ENCODE measurements at places on chromosomes 3 and 15.

DNA sequence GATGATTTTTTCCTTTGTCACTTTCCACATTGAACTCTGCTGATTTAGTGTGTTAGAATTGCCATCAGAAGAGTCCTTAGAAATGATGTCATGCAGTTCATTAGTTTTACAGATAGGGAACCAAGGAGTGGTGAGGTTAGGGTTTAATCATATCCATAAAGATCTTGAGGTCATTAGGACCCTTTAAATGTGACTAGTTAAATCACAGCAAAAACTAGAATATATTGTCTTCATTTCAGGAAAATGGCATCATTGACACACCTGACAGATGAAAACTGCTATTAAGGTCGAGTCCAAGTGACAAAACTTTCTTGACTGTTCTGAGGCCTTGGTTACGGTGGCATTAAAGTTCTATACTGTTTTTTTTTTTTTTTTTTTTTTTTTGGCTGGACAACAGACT lies 50.5 kb downstream of the MBNL1 start:
- no peak for DNase-seq

DNA sequence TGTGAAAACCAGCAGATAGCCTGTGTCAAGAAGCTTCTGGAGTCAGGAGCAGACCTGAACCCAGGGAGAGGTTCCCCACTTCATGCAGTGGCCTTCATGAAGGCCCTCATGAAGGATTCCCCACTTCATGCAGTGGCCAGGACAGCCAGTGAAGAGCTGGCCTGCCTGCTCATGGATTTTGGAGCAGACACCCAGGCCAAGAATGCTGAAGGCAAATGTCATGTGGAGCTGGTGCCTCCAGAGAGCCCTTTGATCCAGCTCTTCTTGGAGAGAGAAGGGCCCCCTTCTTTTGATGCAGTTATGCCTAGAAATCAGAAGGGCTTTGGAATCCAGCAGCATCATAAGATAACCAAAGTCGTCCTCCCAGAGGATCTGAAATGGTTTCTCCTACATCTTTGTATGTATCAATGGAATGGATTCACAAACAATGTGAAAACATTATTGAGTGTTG lies 103.9 kb upstream of the CHD2 start:
- DNase-seq: no peak

GRCh38 chr3:66242788-66243464 lies 22.1 kb downstream of the SLC25A26 start:
- no peak for DNase-seq

DNA sequence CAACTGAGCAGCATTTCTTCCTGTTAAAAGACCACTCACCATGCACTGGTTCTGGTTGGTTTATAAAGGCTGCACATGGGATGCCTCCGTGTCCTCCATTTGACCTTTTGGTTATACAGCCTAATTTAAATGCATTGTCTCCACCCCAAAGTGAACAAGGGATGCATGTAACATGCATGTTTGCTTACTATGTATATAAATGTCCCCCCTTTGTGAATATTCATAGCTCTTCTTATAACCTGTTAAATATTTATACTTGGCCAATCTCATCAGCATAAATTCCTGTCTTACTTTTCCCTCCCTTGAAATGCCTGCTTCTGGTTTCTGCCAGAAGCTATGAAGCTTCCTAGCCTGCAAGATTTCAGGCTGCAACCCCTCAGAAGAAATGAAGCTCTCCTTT lies 27.4 kb downstream of the TARS3 start:
- DNase-seq: no peak

- DNase-seq: no peak
These were observed 1.2 kb downstream of the MYD88 start for GRCh38 chr3:38139652-38140051.

DNA sequence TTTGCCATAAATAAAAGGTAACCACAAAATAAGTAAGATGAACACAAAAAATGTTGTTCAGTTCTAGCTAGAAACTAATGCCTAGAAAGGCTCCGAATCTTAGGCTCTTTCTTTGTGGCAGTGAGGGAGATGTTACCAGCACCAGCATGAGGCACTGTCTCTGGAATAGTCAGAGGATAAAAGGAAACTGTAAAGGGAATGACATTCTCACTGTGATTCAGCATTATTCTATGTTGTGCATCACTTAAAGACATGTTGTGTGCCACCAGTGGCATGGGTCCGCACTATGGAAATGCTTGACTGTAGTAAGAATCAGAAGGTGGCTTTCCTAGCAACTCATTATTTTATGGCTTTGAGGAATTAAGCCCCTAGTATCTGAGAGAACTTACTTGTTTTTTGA lies 70.8 kb downstream of the SEC22A start:
- no peak for DNase-seq

GRCh38 chr3:172550347-172550943 lies 27.2 kb upstream of the TNFSF10 start:
- peak; percentile 42 for DNase-seq

DNA sequence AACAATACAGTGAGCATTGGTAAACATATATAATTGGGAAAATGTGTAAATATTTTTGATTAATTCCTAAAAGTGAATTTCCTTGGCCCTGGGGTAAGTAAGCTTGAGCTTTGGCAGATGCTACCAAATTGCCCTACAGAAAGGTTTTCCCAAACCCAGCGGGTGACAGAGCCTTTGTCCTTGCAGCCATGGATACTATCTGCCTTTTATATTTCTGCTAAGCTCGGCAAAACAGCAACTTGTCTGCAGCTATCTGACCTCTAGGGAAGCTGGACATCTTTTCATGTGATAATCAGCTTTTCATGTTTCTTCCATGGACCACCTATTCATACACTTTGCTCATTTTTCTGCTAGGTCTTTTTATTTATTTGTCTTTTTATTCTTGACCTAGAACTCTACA lies 64.7 kb upstream of the SEC22A start:
- DNase-seq: no peak

DNA sequence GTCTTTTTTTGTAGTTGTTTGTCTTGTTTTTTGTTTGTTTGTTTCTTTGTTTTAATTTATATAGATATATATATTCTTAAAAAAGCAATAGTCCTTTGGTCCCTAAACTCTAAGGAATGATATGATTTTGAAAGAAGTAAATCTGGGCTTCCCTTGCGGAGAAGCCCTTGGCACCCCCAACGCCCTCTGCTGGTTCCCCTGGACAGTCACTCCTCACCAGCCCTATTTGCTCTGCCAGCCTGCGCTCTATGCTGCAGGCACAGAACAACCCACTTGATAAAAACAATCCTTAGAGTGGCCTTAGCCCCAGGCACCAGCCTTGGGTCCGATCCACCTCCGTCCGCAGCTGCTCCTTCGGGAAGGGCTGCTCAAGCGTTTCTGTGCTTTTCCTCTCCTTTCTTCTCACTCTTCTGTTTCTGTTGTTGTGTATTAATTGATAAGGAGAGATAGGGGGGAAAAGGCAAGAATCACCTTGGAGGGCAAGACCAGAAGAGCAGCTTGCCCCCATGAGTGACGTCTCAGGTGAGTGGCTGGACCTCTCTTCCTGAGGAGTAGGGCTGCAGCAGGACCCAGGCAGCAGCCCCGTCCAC lies 13.7 kb upstream of the PARP6 start:
- DNase-seq: peak; percentile 40

DNA sequence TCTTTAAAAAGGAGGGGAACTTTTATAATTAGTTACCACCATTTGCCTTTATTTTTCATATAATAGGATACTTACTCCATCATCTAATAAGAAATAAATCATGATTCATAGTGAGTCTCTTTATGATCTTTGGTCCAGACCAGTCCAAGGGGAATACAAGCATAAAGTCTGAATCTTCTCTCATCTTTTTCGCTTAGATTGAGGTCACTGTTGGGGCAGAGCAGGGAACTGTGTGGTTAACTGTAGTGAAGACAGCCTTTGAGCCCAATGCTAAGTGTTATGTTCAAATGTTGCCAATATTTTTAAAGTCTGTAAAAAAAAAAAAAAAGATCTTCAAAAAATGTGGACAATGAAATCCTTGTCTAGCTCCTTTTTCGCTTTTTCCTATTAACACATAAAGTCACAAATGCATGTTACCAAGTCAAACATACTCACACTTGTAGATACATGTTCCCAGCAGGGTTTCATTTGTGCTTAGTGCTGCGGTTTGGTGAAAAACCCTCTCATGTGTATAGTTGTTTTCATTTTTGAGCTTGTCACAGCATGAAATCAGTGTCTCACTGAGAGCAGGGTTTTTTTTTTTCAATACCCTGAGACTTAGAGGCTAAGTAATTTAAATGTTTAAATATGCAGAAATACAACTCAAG lies 72.1 kb downstream of the EPHA3 start:
- DNase-seq: no peak

GRCh38 chr15:72306211-72306785 lies 13.7 kb downstream of the CELF6 start:
- DNase-seq: no peak

GRCh38 chr15:66291816-66292570 lies 1.4 kb upstream of the DIS3L start:
- DNase-seq: no peak

DNA sequence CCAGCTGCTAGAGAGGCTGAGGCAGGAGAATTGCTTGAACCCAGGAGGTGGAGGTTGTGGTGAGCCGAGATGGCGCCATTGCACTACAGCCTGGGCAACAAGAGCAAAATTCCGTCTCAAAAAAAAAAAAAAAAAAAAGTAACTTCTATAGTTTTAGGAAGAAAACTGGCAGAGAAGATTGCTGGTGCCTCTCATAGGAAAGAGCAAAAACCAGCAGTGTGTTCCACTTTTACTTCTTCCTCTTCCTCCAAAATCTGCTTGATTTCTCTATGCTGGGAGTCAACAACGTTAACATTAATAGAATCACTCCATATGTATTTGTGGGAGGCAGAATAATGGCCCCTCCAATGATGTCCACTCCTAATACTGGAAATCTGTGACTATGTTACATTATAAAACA lies 12.5 kb upstream of the NR1D2 start:
- DNase-seq: no peak

- DNase-seq: no peak
These were observed 22.3 kb downstream of the VPS39 start for GRCh38 chr15:42185801-42186200.

GRCh38 chr3:127733781-127734180 lies 61.0 kb downstream of the ABTB1 start:
- no peak for DNase-seq

GRCh38 chr3:56323986-56324420 lies 144.3 kb downstream of the ERC2 start:
- DNase-seq: no peak

DNA sequence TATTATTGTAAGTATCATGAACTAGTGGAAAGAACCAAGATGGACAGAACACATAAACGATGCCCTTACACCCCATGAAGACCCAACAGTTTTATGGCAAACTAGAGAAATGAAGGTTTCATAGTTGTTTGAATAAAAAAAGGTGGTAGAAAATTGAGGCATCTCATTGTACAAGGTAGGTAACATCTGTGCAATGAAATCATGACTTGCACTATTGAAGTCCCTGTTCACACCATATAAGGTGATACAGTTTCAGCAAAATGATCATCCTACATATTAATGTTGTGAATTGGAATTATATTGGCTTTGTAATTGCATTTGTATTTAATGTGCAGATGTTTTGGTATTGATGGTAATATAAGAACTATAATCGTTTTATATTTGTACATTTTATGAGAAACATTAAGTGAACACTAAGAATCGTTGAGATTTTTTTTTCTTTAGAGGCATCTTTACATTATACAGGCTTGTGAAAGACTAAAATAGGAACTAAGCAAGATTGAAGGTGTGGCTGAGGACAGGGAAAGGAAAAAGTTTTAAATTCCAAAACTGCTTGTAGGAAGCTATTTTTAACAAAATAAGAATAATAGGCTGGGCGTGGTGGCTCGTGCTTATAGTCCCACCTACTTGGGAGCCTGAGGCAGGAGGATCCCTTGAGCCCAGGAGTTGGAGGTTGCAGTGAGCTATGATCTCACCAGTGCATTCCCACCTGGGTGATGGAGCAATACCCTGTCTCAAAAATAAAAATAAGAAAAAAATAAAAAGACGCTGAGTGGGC lies 48.5 kb downstream of the CGNL1 start:
- no peak for DNase-seq

- no peak for DNase-seq
These were observed 184.1 kb downstream of the ZIC4 start for GRCh38 chr3:147222291-147222690.

GRCh38 chr3:15726043-15726442 lies 71.7 kb downstream of the ANKRD28 start:
- no peak for DNase-seq

- DNase-seq: no peak
These were observed 4.6 kb upstream of the DENND4A start for GRCh38 chr15:65796610-65797078.

DNA sequence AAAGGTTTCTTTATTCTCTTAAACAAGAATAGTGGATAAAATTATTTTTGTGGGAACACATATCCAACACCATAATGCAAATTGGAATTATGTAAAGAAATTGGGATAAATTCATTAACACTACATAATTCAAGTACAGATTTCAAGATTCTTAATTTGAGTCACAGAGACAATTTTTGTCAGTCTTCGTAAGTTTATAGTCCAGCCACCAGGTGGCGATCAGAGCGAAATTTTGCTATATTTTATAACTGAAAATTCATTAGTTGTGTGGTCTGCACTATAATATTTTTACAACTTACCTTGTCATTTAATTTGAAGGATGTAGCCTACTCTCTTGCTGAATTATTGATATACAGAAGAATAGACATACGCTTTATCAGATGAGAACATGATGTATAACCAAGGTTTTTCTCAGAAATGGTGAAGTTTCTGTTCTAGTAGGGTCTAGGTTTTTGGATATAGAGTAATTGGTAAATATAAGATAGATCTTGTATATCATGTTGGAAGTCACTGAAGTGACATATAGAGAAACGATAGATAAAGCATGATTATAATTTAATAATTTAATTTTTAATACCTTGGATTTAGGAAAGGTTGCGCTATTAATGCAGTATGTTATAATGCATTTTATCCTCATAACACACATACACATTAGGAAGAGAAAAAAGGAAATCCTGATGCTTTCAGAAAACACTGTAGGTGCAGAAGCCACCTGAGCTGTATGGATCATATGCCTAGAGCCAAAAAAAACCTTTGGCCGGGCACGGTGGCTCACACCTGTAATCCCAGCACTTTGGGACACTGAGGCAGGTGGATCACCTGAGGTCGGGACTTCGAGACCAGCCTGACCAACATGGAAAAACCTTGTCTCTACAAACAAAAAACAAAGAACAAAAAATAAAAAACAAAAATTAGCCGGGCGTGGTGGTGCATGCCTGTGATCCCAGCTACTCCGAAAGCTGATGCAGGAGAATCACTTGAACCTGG lies 31.7 kb downstream of the PLSCR4 start:
- peak; percentile 16 for DNase-seq

DNA sequence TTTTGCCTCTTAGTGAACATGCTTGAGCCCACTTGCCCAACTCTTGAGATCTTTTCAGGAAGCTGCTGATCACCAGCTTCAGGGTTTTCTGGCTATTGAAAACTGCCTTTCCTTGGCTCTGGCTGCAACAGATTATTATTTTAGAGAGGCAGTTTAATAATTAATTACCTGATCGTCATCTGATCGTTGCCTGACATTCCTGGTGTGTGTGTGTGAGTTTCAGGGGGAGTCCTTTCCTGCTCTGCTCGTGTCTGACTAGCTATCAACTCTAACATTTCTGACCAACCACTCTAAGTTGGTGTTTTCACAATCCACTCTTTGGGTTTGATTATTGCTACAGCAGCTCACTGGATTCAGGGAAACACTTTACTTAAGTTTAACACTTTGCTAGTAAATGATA lies 84.3 kb upstream of the SPATA16 start:
- no peak for DNase-seq
